ENCODE measurements at places on chromosomes 5 and 9.

- DNase-seq: no peak
Measured at GRCh38 chr9:26750162-26750561, 142.4 kb downstream of the CAAP1 start.

- DNase-seq: no peak
Measured at GRCh38 chr5:132204371-132205135, 23.1 kb downstream of the P4HA2 start.

DNA sequence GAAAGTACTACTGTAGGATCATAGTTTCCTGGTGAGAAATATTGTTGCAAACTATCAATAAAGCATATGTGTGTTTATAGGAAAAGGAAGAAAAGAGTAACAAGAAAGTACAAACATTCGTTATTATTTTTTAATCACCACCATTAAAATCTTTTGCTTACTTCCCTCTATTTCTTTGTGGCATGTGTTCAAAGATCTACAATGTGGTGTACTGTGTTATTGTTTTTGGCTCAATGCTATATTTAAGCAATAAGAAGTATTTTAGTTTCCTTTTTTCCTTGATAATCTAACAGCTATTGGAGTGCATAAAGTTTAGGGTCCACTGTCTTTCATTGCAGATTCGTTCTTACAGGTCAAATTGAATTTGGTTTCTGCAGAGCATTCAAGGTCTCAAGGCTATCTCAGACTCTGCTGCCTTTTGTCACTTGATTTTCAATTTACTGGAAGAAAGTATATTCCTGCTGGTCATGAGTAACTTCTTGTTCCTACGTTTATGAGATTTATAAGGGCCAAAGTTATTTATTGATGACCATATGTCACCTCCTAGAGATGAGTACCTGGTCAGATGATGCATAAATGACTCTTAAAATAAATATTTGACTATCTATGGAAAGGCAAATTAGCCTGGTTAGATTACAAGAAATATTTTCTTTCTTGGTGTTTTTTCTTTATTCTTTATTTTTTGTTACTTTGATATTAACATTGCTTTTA, 323.0 kb downstream of the TMEM167A start:
- DNase-seq: no peak

DNA sequence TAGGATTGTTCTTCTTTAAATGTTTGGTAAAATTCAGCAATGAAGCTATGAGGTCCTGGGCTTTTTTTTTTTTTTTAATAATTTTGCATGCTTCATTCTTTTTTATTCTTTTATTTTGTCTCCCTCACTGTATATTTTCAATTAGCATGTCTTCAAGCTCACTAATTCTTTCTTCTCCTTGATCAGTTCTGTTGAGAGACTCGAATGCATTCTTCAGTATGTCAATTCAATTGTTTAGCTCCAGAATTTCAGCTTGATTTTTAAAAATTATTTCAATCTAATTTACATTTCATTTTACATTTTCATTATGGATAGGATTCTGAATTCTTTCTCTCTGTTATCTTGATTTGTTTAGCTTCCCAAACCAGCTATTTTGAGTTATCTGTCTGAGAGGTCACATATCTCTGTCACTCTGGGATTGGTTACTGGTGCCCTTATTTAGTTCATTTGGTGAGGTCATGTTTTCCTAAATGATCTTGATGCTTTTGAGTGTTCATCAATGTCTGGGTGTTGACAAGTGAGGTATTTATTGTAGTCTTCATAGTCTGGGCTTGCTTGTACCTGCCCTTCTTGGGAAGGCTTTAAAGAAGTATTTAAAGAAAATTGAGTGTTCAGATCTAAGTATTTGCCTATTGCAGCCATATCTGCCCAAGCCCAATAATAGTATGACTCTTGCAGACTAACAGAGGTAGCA, 9.1 kb downstream of the LURAP1L start:
- DNase-seq: no peak

DNA sequence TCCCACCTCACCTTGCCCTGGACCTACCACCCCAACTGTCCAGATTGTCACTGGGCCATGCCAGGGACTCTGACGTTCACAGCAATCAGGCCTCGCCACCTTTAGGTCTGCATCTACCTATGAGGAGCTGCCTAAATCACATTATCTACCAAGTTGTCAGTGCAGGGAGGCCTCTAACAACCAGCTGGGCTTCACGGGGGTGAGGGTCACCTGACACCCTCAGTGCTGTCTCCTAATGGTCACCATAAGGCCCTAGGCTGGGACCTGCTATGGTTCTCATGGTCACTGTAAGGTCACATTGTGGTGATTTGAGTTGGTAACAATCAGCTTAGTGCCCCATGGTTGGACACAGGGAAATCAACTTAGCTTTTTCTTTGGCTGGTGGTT, 119.2 kb upstream of the CXCL14 start:
- no peak for DNase-seq

DNA sequence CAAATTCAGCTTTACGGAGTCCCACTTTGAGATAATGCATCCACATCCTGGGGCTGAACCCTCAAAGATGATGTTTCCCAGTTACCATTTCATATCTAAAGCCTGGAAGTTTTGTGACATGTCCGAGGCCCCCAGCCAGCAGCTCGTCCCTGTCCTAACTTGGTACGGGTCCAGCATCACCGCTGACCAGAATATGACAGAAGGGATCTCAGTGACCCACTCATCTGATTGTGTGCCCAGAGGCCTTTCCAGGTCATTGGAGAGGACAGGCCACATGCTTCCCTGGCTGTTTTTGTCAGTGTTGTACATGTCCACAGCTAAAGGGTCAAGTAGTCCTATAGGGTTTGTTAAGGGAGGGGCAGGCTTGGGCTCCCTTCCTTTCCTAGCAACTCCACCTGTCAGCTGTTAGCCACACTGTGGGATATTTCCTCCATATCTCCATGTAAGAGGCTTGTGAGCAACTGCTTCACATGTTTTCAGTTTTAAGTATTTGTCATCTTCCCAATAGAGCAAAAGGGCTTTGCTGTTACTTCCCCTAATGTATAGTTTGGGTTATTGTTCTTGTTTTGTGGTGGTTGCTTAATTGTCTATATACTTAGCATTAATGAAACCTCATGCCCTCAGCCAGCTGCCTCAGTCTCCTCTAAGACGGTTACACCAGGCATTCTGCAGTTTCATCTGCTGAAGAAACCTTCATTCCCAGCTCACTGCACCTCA, 33.4 kb downstream of the SECISBP2 start:
- DNase-seq: no peak

GRCh38 chr5:124546643-124547042, 199.8 kb downstream of the ZNF608 start:
- peak; percentile 18 for DNase-seq

DNA sequence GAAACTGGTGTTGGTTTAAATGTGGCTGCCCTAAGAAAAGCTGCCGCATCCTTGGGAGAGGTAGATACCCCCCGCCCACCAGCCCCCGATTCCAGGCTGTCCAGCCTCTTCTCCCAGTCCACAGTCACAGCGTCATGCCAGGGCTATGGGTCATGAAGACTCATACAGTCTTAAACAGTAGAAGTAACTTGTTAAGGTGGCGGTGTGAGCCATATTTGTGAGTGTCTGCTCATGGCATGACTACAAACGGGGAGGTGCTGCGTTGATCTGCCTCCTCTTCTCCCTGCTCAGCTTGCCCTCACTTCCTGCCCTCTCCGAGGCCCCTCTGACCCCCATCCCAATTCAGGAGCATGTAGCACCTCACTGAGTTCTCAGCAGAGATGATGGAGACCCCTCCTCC, 20.8 kb downstream of the FGD3 start:
- DNase-seq: no peak

DNA sequence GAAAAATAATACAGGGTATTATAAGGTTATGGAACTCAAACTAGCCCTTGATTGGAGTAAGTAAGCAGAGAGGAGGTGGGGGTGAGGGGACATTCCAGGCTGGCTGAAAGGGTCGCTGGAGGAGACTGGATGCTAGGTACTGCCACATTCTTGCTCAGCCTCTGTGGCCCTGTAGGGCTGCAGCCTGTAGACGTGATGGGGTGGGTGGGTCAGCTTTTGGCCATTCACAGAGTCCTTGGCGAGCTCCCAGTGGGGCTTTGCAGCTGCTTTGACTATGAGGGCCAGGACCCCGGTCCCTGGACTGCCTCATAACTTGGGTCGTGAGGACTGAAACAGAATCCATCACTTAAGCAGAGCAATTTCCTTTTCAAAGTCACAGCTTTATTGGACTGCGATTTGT, 4.2 kb upstream of the GDNF start:
- DNase-seq: no peak

DNA sequence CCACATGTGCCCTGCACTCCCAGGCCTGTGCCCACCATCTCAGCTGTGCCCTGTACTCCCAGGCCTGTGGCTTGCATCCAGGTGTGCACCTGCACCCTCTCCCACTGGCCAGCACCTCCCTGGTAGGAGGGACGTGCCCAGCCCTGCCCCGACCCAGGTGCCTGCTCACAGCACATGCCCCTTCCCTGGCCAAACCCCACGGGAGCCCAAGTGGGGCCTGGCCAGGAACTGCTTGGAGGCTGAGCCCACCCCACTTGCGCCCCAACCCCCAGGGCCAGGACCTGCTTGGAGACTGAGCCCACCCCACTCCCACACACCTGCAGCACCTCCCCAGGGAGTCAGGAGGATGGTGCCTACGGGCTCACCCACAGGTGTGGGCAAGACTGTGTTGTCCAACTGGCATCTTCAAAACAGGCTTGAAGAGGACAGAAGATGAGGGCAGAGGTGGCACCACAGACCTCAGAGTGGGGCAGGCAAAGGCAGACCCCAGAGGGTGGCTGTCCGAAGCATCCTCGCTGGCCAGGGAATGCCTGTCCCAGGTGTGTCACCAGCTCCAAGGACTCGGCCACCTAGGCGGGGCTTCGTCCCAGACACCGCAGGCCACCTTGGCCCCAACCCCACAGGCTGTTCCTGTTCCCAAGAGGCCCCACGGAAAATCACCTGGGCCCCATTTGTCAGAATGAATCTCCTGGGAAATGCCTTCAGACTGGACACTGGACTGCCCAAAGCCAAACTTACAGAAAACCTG, 10.8 kb downstream of the ZDHHC11B start:
- no peak for DNase-seq

Data from astrocyte (in vitro differentiated cells and primary cell).